ENCODE measurements at places on chromosomes 3 and 15. TPM values are rescaled to one million over a fixed set of nuclear protein-coding genes. Genes with fewer than 3 reads are reported as not detected.

KNG1 gene
- total RNA-seq, result not detected

CATSPER2 gene
- 0.65 TPM for total RNA-seq

EXD1 gene
- total RNA-seq, result not detected

BTLA gene
- not detected for total RNA-seq

DAG1 gene
- 120 TPM for total RNA-seq

NME9 gene
- not detected for total RNA-seq

CX3CR1 gene
- total RNA-seq, result 0.16 TPM

MESP2 gene
- 0.32 TPM for total RNA-seq

PDZRN3 gene
- total RNA-seq, result 108 TPM

GOLGA8T gene
- total RNA-seq, result not detected

P2RY13 gene
- total RNA-seq, result not detected

KBTBD12 gene
- not detected for total RNA-seq

FAM219B gene
- total RNA-seq, result 53.7 TPM

CELF6 gene
- total RNA-seq, result 0.16 TPM

MKRN2OS gene
- total RNA-seq, result not detected

TMEM207 gene
- not detected for total RNA-seq

SLC22A14 gene
- total RNA-seq, result 0.49 TPM

NOX5 gene
- total RNA-seq, result 0.49 TPM

LCTL gene
- total RNA-seq, result 7.8 TPM

MYEF2 gene
- total RNA-seq, result 2.9 TPM

SAMMSON gene
- not detected for total RNA-seq

RLBP1 gene
- total RNA-seq, result not detected

CLRN1 gene
- total RNA-seq, result 0.32 TPM

SH2D7 gene
- not detected for total RNA-seq

NPAP1 gene
- not detected for total RNA-seq

PAQR5 gene
- 3.5 TPM for total RNA-seq

HCN4 gene
- total RNA-seq, result not detected

DLEC1 gene
- total RNA-seq, result 0.16 TPM

SENP8 gene
- total RNA-seq, result 2.3 TPM

GATA2 gene
- total RNA-seq, result 1.2 TPM

CP gene
- 0.61 TPM for total RNA-seq

SELENOT gene
- total RNA-seq, result 108 TPM

ACAN gene
- 8.6 TPM for total RNA-seq

PLSCR2 gene
- not detected for total RNA-seq

CFAP100 gene
- not detected for total RNA-seq

ARPC4 gene
- total RNA-seq, result 236 TPM

PHLDB2 gene
- total RNA-seq, result 49.7 TPM

ARNT2 gene
- 30.0 TPM for total RNA-seq

BOC gene
- 60.7 TPM for total RNA-seq

IGSF10 gene
- 58.1 TPM for total RNA-seq

RAF1 gene
- 124 TPM for total RNA-seq

CXCR6 gene
- not detected for total RNA-seq

GOLGA8G gene
- total RNA-seq, result under 0.01 TPM

ZPLD1 gene
- total RNA-seq, result not detected

TTLL13 gene
- total RNA-seq, result 0.16 TPM

GOLGA6B gene
- total RNA-seq, result not detected
